ENCODE measurements at places on chromosomes 11 and 22.

GRCh38 chr11:111698852-111699559 lies 67.2 kb downstream of the PPP2R1B start:
- DNase-seq = no peak

GRCh38 chr11:73323464-73323863 lies 15.4 kb downstream of the ARHGEF17 start:
- peak; percentile 93 for DNase-seq

GRCh38 chr11:44955015-44955738 lies 4.5 kb upstream of the TP53I11 start:
- DNase-seq = peak; percentile 75

DNA sequence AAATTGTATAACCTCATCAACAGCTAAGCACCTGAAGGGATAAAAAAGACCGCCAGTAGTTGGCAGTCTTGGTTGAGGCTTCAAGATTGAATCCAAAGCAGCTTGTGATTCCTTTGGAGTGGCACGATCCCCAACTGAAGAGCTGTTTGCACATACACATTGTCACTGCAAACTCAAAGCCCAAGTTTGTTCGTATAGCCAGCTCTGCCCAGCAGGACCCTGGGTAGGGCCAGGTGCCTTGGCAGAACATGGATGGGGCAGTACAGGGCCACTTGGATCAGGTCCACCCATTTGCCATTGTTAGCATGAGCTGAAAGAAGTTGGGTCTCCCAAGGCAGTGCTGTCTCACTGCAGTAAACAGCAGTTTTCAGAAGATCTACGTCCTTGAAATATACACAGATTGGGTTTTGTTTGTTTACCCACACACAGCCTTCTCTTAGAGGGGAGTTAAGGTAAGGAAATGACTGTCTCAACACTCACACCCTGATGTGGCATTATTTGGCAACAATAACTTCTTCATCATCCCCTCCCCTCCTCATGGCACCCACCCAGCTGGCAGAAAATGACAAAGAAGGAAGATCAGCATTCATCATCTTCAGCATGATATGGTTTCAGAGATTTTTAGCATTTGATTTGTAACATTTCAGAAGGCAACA lies 132.9 kb downstream of the COMMD9 start:
- no peak for DNase-seq

DNA sequence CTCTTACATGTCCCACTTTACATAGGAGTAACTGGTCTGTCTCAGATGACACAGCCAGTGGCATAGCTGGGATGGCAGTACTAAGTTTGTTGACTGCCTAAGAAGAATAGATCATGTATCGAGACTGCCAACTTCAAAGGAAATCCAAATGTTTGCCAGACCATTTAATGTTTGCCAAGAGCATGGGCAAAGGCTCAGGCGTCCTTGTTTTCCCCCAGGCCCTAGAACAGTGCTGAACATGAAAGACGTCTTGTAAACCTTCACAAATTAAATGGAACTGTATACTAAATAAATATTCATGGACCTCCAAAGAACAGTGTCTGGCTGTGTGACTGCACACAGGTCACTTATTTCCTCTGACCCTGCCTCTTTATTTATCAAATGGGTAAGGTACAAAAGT lies 234.7 kb upstream of the CCDC90B start:
- DNase-seq = no peak

DNA sequence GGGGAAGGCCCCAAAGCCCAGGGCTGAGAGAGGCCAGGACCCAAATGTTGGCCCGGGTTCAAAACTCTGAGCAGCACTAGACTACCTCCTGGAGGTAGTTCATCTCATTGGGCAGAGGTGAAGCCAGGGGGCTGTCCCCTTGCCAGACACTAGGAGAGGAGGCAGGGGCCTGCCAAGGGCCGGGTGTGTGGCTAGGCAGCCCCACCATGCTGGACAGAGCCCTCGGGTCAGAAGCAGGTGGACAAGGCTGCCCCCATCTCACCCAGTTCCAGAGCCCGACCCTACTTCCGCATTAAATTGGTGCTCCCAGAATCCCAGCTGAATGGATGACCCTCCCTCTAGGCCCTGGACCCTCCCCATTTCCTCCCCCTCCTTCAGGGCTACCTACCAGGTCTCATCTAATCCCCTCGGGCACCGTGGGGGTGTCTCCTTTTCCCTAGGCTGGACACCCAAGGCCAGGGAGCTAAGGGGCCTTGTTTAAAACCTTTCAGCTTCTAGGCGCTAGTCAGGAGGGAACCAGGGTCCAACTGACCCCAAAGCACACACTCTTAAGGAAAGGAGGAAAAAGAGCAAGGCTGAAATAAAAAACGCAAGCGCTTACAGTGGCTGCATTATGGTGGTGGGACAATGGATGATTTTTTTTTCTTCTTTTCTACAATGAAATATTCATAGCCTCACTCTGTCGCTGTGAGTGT lies 72.1 kb upstream of the TCF20 start:
- DNase-seq = no peak

- DNase-seq = peak; percentile 86
Observed at GRCh38 chr22:18023509-18024275, 669 bp downstream of the MICAL3 start.

DNA sequence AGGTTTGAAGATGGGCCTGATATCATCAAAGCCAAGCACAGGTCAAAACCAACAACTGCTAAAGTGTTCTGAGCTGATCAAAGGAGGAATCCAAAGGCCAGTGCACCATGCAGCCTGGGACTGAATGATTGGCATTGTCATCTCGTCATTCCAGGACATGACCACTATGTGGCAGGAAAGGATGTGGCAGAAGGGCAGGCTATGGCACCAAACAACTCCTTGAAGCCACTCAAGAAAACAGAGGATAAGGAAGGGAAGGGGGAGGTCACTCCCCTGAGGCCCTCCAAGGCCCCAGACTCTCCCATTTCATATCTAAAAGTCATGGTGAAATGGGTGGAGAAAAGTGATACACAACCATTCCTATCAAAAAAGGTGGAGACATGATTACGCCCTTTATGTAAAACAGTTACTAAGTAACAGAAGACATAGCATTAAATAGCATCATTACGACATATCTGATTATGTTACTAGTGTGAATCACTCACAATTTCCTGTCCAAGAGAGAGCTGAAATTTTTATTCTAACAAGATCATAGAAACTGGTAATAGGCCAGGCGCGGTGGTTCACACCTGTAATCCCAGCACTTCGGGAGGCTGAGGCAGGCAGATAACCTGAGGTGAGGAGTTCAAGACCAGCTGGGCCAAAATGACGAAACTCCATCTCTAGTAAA lies 49.3 kb downstream of the AHNAK start:
- no peak for DNase-seq

DNA sequence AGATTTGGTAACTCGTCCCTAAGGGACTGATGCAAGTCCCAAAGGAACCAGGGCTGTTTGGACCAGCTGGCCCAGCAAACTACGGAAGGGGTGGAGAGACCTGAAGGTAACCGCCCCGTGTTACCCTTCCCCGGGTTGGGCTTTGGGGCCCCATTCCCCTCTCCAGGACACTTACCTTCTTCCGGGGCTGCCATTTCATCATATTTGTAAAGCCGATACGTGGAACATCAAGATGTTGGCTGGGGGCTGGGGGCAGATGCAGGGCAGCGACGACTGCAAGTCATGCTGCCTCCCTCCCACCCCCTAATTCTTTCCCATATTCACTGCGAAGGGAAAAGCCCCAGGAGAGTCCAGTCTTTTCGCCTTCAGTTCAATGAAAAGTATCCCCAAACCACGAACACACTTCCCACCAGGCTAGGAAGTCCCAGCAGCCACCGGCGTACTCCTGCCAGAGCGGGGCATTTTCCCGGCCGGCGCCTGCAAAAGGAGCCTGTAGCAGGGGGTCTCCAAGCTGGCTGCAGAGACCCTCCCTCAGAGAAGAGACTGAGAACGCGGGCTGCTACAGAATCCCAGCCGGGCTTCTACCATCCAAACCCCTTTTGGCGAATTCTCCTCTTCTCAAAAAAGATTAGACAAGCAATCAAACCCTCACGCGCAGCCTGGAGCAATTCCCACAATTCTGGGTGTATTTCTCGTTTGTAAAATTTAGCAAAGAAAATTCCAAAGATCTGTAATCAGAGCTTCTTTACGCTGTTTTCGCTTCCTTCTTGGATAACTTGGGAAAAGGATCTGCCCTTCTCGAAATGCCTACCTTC lies 236.7 kb downstream of the TTC28 start:
- DNase-seq = peak; percentile 63

- DNase-seq = no peak
Observed at GRCh38 chr11:92482492-92483060, 258.0 kb downstream of the FAT3 start.

- DNase-seq = no peak
Observed at GRCh38 chr11:20357150-20357549, 6.4 kb upstream of the HTATIP2 start.

Measured in femur (tissue), 1 donor.